ENCODE measurements at places on chromosomes 6 and 20.
A peak's percentile ranks its signal among the peaks of the same experiment; 100 is the strongest.

DNA sequence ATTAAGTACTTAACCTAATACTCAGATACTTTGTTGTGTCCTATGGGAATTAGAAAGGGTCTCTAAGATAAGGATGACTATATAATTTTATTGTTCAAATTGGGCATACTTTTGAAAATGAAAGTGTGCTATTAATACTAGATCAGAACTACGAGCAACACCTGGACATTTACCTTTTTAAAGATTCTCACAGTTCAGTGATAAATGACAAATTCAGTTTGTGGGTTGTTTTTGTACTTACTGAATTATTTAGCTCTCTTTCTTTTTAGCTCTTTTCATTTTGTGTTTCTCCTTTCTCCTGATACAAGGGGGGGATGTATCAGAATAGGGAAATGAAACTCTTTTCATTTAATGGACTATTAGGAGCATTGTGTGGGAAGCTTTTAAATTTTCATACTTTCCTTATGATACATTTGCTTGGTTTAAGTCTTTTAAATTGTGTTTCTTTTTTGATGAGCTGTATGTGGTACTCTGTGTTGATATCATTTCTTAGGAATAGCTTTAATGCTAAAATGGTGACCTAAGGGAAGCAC is 47.5 kb downstream of the PHF3 start:
- no peak for DNase-seq

DNA sequence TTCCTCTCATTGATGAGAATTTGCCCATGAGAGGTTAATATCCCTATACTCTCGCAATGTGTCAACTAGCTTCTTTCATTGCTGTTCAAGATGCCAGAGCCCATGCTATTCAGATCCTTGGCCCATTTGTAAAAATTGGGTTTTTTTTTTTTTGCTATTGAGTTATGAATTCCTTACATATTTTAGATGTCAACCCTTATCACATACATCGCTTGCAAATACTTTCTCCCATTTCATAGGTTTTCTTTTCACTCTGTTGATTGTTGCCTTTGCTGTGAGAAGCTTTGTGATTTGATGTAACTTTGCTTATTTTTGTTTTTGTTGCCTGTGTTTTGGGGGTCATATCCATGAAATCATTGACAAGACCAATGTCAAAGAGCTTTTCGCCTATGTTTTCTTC is 32.2 kb upstream of the IPCEF1 start:
- no peak for DNase-seq

- peak; percentile 87 for DNase-seq
Observed at GRCh38 chr20:46283426-46284039, 24.8 kb downstream of the CDH22 start.

DNA sequence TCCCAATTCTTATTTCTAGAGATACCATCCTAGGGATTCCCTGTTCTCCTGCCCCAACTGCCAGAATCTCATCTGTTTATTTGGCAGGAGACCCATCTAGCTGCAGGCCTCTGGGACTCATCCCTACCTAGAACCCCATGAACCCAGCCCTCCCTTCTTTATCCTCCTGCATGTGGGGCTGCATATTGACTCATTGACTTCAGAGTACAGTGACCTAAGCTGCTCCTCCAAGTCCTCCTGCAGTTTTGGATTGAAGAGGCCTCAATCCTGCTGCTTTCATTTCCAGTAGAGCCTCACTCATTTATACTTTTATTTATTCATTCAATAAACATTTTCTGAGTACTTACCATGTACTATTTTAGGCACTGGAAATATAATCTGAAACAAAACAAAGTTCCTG is 11.6 kb downstream of the TMEM200A start:
- no peak for DNase-seq

DNA sequence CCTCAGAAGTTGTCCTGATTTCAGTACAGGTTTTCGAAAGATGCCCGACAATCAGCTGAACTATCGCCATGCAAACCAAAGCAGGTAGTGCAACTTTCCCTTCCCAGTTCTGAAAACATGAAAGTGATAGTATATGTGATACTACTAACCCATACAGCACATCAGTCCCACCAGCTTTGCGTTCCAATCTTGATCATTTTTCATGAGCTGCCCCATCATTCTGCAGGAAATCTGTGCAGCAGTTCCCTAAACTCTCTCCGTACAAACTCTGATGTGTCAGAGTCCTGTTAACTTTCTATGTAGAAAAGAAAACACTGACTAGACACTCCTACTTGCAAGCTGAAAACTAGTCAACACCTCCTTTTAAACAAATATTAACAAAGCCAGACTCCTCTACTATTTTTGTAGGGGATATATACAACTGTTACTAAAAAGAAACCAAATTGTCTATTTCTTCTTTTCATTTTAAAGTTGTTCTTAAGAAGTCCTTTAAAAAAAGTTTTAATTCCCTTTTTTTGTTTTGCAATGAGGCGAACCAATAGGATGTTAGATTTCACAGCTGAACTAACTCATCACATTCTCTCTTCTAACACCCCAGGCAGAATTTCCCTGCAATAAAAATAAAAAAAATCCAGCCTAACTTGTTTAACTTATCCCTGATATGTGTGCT is 99.6 kb upstream of the DST start:
- DNase-seq = no peak

- DNase-seq = no peak
Observed at GRCh38 chr6:55543633-55544309, 35.2 kb downstream of the HMGCLL1 start.

DNA sequence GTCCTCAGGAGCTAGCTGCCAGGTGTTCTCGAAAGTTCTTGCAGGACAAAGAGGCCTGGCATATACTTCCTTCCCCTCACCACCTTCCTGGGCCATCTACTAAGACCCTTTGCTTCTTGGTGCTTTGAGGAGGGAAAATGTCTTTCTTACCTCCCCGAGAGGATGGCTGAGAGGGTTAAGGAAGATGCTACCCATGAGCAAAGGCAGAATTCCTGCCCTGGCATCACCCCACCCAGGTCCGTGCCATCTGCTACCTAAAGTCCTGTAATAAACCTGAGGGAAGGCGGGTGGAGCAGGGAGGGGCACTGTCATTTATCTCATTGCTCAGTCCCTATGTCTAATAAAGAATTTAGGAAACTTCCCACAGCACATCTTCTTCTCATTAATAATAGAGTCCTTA is 16.2 kb downstream of the GFOD1 start:
- no peak for DNase-seq

- no peak for DNase-seq
Observed at GRCh38 chr6:133312006-133312405, 70.8 kb downstream of the EYA4 start.

DNA sequence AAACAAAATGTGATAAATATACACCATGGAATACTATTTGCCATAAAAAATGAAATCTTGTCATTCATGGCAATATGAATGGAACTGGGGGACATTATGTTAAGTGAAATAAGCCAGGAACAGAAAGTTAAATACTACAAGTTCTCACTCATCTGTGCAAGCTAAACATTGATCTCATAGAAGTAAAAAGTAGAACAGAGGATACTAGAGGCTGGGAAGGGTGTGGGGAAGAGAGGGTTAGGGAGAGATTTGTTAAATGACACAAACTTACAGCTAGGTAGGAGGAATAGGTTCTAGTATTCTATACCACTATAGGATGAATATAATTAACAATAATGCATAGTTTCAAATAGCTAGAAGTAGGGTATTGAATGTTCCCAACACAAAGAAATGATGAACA is 61.0 kb downstream of the SLC22A2 start:
- DNase-seq = no peak

- DNase-seq = no peak
Observed at GRCh38 chr6:43159599-43159998, 11.5 kb upstream of the SRF start.

GRCh38 chr6:147407571-147407970 is 100.9 kb upstream of the SAMD5 start:
- DNase-seq = no peak

DNA sequence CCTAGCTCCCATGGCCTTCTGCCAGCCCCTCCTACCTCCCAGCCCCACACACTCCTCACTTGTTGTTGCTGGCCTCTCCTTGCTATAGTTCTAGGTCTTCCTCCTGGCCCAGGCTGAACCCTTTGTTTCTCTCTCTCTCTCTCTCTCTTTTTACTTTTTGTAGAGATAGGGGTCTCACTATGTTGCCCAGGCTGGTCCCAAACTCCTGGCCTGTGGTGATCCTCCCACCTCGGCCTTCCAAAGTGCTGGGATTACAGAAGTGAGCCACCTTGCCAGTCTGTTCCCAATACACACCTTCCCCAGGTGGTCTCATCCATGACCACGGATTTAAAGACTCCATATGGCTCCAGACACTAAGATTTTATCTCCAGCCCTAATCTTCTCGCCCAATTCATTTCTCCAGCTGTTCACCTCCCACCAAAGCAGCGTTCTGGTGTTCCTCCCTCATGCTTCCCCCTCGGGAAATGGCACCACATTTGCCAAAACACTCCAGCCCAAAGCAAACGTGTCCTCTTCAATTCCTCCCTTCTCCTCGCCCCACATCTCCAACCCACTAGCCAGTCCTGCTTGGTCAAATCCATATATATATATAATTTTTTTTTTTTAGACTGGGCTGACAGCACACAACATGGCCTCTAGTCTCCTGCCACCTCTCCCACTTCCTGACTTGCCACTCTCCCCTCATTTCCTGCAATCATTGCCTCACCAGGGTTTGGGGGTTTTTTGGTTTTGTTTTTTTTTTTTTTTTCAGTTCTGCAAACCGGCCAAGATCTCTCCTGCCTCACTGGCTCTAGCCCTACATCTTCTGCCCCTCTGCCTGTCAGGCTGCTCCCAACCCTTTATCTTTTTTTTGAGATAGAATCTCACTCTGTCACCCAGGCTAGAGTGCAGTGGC is 104.4 kb downstream of the NCR2 start:
- no peak for DNase-seq

- no peak for DNase-seq
Observed at GRCh38 chr20:44073675-44074071, 113.3 kb downstream of the JPH2 start.

GRCh38 chr6:149084026-149084425 is 233.5 kb upstream of the TAB2 start:
- DNase-seq = no peak

DNA sequence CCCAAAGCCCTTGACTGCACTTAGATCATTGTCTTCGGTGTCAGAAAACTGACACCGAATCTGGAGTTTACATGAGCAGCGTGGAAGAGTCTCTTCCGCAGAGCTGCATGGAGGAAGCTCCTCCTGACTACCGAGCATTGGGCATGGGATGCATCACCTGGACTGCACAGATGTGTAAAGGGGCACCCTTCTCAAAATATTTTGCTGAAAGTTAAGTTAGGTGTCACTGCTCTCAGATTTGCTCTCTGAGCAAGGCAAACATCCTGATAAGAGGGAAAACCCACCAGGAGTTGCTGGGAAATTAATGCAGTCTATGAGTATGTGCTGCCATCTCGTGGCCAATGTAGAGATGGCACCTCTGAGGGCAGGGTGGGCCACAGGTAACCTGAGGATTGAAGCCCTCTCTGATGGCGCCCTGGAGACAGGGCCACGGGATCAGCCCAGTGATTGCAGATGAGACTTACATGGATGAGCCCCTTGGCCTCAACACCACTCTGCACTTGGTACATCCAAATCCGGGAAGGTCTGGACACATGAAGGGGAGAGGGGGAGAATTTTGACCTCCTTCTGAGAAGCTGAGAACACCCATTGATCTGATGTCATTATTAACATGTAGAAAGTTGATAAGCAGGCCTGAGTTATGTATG is 129.9 kb downstream of the LPA start:
- peak; percentile 60 for DNase-seq

DNA sequence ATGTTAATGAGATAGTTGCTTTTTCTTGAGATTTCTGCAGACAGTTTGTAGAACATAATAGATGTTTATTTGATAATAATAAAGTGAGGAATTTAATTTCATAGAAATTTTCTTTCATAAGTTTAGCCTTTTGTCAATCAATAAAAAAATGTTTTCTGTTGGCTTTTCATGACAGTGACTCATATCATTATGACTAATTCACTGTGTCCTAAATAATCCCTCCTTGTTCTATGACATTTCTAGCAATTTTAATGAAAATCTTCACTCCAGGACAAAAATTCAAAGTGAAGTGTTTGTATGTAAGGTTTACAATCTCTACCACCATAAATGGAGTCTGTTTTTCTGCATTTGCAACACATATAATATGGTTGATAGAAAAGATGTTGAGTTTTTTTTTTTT is 109.9 kb downstream of the UTRN start:
- peak; percentile 20 for DNase-seq

GRCh38 chr20:1263853-1264252 is 2.2 kb upstream of the SNPH start:
- no peak for DNase-seq
